Naive B cell (primary cell): ENCODE measurements at places on chromosomes 1 and 21.

- no peaks in the 10 kb centered on the region for H3K36me3 ChIP-seq
- peaks cover 4% of the 10 kb centered on the region for H3K27me3 ChIP-seq
- no peak overlapping the region for H3K27ac ChIP-seq
- H3K4me3 ChIP-seq: no peak overlapping the region
Measured at GRCh38 chr21:35614396-35614921, 445.9 kb downstream of the SETD4 start.

DNA sequence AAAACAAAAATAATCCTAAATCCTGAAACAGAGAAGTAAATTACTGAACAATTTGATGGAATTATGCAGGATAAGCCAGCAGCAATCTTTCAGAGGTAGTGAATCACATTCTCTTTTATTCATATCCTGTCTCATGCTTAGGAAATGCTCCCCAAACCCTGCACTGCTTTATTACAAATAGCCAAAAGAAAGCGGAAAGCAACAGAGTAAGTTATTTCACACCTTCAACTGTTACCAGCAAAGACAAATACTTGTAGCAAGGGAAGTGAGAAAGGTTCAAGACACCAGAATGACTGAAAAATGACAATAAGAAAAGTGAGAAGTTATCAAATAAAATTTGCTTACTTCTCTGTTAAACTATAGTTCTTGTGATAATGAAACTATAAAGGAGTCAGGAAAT is 6.2 kb downstream of the ZRANB2 start:
- H3K27me3 ChIP-seq: no peaks in the 10 kb centered on the region
- peaks cover 9% of the 10 kb centered on the region for H3K4me1 ChIP-seq
- peaks cover 30% of the 10 kb centered on the region for H3K36me3 ChIP-seq
- no peak overlapping the region for H3K4me3 ChIP-seq

DNA sequence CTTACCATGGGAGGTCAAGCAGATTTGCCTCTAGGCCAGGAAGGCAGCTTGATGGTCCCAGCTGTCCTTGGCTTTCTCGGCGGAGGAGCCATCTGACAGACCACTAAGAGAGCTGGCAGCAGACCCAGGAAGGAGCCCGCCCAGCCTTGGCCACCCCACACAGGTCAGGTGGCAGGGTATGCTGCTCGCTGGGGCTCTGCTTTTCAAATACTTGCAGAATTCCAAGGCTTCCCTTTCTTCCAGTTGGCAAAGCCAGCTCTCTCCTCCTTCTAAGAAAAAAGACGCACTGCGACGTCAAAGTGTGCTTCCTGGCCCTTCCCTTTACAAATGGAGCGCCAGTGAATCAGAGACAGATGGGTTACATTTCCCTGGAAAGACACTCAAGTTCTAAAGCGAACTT is 229.4 kb downstream of the CACNA1E start:
- no peak for DNase-seq
- no peak overlapping the region for H3K4me3 ChIP-seq
- no peak overlapping the region for H3K27ac ChIP-seq
- H3K36me3 ChIP-seq: no peaks in the 10 kb centered on the region

- H3K27ac ChIP-seq: no peak overlapping the region
- H3K4me3 ChIP-seq: no peak overlapping the region
- H3K4me1 ChIP-seq: no peaks in the 10 kb centered on the region
- H3K27me3 ChIP-seq: no peaks in the 10 kb centered on the region
Measured at GRCh38 chr1:194616835-194617234, 1430.4 kb upstream of the B3GALT2 start.

DNA sequence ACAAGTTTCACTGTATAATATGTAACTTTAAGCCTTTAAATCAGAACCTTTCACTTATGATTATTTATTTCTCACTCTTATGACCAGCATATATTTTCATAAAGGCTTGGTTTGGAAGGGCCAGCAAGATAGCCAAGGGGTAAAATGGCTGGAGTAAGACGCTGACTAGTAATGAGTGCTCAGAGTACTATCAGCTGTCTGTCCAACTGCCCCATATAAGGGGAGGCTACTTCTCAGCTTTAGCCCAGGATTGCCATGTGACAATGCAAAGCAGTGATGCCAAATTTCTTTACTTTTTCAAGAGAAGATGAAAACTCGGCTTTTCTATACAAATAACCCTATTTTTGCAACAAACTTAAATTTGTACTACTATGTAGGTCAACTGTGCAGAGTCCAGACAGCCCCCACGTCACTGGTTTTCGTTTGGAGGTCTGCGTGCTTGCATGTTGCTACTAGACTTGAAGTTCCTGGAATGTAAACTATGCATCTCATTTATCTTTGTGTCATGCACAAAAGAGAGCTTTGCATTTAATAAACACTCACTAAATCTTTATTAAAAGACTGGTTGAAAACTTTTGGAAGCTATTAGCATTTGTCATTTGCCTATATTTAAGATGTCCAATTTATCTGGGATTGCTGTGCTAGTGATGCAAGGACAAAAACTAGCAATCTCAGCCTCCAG is 110.4 kb downstream of the TNFSF18 start:
- no peak for DNase-seq
- H3K27ac ChIP-seq: no peak overlapping the region
- no peak overlapping the region for H3K4me3 ChIP-seq
- no peaks in the 10 kb centered on the region for H3K36me3 ChIP-seq
- H3K4me1 ChIP-seq: peaks cover 13% of the 10 kb centered on the region

GRCh38 chr1:44297695-44298400 is 57.2 kb downstream of the ERI3 start:
- no peak overlapping the region for H3K4me3 ChIP-seq
- no peaks in the 10 kb centered on the region for H3K4me1 ChIP-seq
- peaks cover 19% of the 10 kb centered on the region for H3K36me3 ChIP-seq
- H3K27me3 ChIP-seq: no peaks in the 10 kb centered on the region
- DNase-seq: no peak

GRCh38 chr1:93977598-93977945 is 68.3 kb upstream of the GCLM start:
- H3K27me3 ChIP-seq: peaks cover 6% of the 10 kb centered on the region
- no peak overlapping the region for H3K27ac ChIP-seq

DNA sequence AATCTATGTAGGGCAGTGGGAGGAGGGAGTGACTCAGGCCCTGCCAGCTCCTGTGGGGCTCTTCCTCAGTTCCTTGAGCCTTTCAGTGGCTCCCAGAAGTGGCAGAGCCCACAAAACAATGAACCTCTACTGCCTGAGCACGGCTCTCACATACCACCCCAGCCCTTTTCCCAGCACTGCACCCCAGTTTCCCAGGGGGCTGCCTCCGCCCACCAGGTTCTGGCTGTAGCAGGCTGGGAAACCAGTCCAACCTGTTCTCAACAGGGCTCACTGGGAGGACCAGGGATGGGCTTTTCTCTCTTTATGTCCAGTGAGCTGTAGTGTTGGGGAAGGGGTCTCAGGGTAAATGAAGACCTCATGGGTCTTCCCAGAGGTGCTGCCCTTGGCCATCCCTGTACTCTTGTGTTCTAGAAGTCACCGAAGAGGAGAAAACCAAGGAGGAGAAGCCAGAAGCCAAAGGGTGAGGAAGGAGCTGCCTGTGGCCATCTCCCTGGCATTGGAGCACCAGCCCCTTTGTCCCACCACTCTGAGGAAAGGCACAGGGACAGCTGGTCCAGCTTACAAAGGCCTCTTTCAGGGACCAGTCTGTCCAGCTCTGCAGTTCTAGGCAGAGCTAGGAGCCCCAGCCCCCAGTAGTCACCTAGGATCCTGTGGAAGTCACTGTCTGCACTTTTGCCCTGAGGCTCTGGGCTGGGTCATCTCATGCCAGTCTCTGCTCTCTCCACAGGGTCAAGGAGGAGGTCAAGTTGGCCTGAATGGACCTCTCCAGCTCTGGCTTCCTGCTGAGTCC is 3.5 kb downstream of the MARCKSL1 start:
- no peak for DNase-seq
- H3K36me3 ChIP-seq: peaks cover 14% of the 10 kb centered on the region
- peak overlapping the region; percentile 9 for H3K27ac ChIP-seq
- H3K4me1 ChIP-seq: peaks cover 51% of the 10 kb centered on the region
- H3K4me3 ChIP-seq: no peak overlapping the region

DNA sequence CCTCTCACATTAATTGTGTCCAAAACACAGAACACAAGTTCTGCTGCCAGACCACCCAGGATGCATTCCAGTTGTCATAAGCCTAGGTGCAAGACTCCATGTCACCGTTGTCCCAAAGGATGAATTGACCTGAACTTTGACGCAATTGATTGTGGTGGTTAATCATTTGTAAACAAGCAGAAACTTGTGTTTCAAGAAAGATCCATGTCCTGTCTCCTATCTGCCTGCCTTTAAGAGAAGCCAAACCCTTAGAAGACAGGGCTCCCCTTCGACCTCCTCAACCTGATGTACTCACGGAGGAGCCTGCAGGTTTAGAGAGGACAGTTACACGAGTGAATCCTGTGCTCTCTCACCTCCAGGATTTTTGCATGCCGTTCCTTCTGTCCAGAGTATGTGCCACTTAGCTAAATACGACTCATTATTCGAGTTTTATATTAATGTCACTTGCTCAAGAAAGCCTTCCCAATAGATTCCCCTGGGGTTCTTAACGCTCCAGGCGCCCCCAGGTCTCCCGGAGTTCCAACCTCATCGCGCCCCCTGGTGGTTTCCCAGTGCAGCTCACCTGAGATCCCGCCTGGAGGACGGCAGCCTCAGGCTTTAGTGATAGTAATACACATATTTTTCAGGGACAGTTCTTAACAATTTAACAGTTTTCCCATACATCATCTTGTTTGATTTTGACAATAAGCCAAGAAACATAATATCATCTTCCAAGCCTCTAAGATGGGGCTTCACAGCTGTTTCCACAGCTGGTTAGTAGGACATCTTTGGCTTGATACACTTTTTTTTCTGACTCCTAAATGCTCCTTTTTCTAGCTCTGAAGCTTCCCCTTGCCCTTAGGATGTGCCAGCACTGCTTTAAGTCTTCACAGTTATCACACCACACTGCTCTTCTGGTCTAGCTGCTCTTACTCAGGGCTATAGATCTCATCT is 2.4 kb upstream of the C8B start:
- H3K4me3 ChIP-seq: no peak overlapping the region
- no peak overlapping the region for H3K27ac ChIP-seq
- no peaks in the 10 kb centered on the region for H3K36me3 ChIP-seq

- no peak for DNase-seq
- no peak overlapping the region for H3K27ac ChIP-seq
- H3K4me3 ChIP-seq: no peak overlapping the region
- peaks cover 1% of the 10 kb centered on the region for H3K36me3 ChIP-seq
- H3K4me1 ChIP-seq: peaks cover 20% of the 10 kb centered on the region
- H3K27me3 ChIP-seq: no peaks in the 10 kb centered on the region
Measured at GRCh38 chr1:109573785-109574184, 25.4 kb downstream of the GNAI3 start.
